ENCODE measurements at places on chromosomes 4 and X.
A peak's percentile ranks its signal among the peaks of the same experiment; 100 is the strongest.

DNA sequence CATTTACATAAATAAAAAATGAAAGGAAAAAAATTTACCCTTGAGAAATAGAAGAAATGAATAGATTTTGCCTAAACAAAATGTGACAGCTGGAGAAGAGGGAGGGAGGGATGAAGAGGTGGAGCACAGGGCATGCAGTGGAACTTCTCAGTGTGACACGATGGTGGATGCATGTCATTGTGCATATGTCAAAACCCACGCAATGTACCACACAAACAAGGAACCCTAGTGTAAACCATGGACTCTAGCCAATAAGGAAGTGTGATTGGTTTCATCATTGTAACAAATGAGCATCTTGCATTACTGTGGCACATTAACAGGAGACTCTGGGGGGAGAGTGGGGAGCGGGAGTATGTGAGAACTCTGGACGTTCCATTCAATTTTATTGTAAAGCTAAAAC lies 58.6 kb downstream of the GATB start:
- no peak for DNase-seq

DNA sequence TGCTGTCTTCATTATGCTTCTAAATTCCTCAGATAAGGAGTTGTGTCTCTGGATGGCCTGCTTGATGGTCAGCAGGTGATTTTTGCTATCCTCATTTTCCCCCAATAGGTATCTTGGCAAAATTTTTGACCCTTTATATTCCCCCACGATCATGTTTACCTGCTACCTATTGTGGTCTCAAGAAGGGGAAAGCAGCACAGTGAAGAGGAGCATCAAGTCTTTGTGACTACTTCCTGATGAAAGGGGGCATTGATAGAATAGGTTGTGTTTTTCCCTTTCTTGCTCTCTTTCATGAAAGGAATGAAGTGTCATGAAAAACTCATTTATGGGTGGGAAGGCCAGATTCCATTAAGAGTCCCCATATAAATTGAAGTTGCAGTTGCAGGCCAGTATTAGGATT lies 153.8 kb downstream of the KLF8 start:
- no peak for DNase-seq

DNA sequence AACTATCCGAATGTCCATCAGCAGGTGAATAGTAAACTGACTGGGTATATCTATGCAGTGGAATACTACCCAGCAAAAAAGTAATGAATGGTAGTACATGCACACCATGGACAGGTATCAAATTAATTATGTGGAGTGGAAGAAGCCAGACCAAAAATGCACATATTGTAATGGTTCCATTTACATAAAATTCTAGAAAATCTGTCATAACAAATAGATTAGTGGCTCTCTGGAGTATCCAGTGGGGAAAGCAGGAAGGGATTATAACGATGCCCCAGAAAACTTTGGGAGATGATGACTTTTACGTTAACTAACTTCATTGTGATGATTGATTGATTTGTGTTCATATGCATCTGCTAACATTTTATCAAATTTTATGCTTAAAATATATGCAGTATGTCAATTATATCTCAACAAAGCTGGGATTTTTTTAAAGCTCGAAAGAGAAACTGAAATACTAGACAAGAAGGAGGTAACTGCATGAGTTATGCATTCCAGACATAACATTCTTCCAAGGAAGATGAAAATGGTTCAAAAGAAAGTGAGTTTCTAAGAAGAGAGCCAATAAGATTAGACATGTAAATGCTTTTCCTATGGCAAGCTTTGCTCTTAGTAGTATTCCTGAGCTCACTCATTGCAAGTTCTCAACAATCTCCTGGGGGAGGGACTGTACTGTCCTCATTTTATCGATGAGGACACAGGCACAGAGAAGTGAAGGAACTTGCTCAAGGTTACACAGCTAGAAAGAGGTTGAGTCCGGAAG lies 58.6 kb upstream of the MSX1 start:
- no peak for DNase-seq

DNA sequence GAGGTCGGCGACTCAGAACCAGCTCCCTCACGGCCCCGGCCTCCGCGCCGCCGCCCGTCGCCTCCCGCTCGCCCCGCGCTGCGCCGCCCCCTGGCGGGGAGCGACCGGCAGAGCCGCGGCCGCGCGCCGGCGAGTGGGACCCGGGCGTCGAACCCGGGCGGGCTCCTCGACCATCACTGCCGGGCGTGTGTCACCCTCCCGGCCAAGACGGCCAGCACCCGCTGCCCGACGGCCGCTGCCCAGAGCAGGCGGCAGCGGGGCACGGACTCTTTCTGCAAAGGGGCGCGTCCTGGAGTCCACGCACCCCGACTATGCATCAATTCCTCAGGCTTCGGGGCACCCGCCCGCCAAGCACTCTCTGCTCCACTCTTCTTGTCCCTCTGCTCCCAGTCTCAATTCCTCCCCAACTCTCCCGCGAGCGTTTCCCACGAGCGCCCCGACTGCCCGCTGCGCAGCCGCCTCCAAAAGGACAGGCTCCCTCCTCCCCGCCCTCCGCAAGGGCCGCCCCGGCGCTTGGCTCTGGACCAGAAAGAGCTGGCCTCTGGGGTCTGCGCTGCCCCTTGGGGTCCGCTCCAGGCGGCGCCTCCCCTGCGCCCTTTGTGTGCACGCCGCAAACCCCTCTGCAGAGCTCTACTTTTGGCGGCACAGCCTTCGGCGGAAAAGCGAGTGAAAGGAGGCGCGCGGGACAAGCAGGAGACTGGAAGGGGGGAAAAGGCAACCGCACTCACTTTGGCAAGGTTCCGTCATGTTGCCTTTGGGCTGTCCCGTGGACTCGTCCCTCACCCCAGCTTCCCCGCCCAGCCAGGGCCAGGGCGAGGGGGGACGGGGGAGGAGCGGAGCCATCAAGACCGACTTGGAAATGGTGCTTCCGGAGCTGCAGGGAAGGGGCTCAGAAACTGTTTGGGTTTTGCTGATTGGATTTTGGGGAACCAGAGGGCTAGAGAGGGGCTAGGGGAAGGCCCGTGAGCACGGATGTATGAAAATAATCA lies 1.0 kb downstream of the PDE5A start:
- DNase-seq, result peak; percentile 82

GRCh38 chrX:11185861-11186260 lies 74.7 kb downstream of the HCCS start:
- DNase-seq, result no peak

GRCh38 chrX:8139716-8140115 lies 31.4 kb downstream of the VCX2 start:
- DNase-seq, result no peak

All from muscle of arm (tissue), 14 donors.